ENCODE measurements at places on chromosomes 6 and 20.

- no peak for DNase-seq
These were observed 116.2 kb upstream of the PRL start for GRCh38 chr6:22412994-22413393.

DNA sequence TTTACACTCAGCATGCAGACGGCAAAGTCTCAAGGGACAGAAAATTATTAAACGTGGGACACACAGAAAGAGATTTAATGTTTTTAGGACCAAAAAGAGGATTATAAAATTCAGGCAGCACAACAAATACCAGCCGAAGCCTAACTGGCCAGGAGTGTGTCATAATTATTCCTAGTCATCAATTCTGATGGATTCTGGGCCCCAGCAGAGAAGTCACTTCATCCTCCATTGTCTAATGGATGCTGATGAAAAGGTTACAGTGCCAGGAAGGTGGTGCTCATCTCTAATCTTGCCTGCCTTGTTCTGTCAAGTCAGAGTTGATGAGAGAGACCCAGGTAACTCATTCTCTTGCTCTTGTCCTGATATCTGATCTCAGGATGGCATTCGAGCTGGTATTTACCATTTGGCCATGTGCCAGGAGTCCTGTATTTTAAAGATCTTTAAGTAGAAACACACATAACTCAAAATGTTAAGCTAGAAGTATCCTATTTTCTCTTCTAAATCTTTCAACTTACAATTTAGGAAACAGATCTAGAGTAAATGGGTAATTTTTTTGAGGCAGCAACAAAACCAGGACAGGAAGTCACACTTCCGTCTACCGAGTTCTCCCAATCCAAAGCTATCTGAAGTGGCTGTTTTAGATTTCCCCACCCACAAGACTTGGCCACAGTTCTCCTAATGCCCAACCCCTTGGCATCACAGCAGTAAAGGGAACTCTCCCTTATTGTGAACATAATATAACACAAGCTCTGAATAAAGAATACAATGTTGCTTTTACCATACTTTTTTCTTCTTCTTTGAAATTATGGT, 50.0 kb downstream of the ADAT2 start:
- DNase-seq = no peak

DNA sequence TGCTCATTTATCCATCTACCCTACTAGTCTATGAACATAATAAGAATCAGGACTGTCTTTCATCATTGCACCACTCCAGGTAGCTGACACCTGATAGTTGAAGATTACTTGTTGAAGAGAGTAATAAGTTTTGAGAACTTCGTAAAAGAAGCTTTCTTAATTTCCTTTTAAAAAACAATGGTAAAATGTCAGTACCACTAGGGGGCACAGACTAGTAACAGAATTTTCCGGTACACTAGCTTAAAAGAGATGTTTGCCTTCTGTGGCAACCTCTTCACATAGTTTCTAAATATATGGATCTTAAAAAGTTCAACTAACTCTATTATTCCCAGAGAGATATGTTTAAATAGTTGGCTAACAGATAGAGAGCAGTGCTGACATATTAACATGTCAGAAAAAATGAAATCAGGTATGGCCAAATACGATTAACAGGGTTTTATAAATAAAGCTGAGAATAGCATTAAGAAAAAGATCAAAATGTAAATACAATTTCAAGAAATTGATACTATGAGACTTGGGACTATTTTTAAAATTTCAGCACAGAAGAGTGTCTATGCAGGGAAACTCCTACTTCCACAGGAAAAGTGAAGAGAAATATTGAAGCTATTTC, 5.4 kb upstream of the KCNQ5 start:
- DNase-seq = no peak

DNA sequence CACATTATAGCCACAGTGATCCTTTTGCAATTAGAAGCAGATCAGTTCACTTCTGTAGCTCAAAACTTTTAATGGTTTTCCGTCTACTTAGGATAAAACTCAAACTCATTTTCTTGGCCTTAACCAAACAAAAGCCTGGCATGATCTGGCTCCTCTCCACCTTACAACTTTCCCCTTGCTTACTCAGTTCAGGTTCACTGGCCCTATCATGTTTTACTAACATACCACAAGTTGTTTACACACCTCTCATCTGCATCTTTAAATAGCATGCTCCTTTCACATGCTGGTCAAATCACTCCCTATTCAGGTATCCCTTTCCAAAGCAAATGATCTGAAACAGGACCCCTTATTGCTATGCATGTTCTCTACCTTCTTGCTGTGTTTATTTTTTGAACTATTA, 191.4 kb upstream of the FAM83B start:
- DNase-seq = no peak

- no peak for DNase-seq
These were observed 116.5 kb upstream of the LAMP5 start for GRCh38 chr20:9397928-9398327.

GRCh38 chr6:100228437-100228833, 234.4 kb upstream of the MCHR2 start:
- DNase-seq = no peak

DNA sequence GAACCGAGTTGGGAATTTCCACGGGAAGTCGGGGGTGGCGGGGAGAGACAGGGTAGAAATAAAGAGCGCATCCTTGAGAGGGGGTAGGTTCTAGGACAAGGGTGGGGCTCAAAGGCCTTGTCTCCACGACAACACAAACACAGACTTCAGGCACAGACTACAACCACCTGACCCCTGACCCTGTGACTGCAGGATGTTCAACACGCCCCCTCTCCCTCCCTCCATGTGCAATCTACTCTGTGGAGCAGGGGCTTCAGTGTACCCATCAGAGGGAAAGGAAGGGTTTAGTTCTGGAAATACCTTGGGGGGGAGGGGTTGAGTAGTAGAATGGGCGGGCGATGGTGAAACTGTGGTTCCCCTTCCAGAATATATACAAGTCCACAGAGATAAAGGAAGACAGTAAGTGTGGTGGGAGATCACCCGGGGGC, 651 bp upstream of the TAPBP start:
- peak; percentile 77 for DNase-seq

GRCh38 chr6:157126183-157127098, 196.9 kb downstream of the TMEM242 start:
- no peak for DNase-seq

GRCh38 chr6:158850807-158851115, 31.6 kb upstream of the EZR start:
- no peak for DNase-seq

DNA sequence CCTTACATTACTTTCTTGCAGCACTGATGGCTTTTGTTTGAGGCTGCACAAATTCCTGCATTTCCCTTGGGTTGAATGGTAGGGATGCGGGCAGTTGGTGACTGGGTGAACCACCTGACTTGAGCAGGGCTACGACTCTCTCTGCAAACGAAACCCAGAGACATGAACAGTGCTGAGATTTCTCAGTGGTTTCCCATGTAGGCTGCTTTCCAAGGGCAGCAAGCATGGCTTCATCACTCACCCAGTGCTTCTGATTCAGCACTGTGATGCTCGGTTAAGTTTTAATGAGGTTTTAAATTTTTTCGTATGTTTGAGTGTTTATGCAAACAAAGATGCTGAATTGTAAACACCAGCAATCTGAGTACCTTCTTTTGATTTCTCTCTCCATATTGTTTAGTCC, 127.2 kb downstream of the MTHFD1L start:
- DNase-seq = no peak

DNA sequence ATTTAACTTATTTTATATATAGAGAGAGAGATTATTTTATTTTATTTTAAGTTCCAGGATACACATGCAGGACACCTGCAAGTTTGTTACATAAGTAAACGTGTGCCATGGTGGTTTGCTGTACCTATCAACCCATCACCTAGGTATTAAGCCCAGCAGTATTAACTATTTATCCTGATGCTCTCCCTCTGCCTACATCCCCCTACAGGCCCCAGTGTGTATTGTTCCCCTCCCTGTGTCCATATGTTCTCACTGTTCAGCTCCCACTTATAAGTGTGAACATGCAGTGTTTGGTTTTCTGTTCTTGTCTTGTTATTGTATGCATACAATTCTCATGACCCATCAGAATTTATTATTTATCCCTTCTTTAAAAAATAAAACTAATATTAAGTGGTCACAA, 34.6 kb downstream of the FKBP1C start:
- no peak for DNase-seq

DNA sequence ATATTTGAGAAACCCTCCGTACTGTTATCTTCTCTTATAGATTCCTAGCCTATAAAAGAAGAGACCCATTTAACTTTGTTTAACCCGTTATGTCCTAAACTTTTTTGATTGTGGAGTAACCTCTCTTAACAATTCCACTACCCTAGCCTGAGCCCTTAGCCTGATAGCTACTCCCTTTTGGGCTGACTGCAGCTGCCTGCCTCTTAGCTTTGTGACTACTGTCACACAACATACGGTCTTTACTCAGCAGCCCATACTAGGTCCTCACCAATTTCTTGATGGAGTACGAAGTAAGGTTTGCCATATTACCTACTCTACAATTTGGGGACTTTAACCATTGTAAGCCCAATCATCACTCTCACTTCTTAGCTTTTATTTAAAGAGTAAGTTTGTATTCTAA, 72.7 kb downstream of the QRSL1 start:
- no peak for DNase-seq

DNA sequence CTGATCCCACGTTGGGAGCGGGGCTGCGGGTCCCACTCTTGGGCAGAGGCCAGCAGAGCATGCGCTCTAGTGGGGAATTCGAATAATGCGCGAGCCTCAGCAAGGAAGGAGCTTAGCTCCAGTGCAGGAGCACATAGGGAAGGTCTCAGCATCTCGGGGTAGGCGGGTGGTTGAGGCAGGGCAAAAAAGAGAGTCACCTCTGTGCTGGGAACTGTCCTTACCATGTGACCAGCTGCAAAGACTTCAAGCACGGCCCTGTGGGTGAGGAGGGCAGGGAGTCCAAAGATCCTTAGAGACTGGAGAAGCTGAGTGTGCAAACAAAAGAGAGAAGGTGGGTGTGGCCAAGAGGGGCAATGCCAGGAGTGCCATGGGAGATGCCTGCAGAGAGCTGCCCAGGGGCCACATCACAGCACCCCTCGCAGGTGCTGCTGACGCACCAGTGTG, 79.2 kb upstream of the CD93 start:
- no peak for DNase-seq

DNA sequence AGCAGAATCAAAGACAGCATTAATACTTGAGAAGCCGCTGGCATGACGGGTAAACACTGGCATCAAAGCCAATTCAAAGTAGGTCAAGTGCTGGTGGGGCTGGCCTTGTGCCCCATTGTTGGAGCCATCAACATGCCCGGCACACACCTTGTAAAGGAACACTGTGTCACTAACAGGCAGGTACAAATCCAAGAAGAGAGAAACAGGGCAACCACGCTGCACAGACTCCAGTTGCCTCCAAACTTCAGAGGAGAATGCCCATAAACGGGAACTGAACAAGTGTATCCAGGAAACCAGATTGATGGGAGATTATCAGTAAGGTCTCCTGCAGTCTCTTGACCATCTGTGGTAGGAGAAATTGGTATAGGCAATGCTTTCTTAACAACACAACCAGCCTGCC, 127.0 kb upstream of the STXBP5 start:
- DNase-seq = no peak
